Activated CD4-positive, alpha-beta T cell treated with anti-CD3 and anti-CD28 coated beads, Interleukin-2, amount 10 ng/mL, durations not matched to agents 7 days and 5 days (primary cell): ENCODE measurements at places on chromosomes 6 and 20.

DNA sequence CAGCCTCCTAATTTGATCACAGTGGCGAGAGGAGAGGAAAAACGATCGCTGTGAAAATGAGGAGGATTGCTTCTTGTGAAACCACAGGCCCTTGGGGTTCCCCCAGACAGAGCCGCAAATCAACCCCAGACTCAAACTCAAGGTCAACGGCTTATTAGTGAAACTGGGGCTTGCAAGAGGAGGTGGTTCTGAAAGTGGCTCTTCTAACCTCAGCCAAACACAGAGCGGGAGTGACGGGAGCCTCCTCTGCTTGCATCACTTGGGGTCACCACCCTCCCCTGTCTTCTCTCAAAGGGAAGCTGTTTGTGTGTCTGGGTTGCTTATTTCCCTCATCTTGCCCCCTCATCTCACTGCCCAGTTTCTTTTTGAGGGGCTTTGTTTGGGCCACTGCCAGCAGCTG lies 28.7 kb downstream of the SAYSD1 start:
- DNase-seq, result no peak

DNA sequence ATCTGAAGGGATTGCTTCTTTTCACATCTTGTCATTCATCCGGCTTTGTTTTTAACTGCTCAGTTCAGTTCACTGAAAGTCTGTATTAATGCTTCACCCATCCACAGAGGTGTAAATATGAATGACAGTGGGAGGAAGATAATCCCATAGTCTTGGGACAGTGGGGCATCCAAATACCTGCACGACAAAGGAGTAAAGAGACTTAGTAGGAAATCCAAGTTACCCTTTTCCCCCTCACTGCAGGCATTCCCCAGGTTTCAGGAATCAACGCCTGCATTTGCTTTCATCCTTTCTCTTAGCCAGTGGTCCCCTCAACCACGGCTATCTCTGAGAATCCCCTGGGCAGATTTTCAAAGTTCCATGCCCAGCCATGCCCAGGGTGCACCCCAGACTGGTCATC lies 110.2 kb downstream of the MYLK4 start:
- no peak for DNase-seq

- DNase-seq, result no peak
Observed at GRCh38 chr6:89347825-89348224, 4.7 kb downstream of the UBE2J1 start.

DNA sequence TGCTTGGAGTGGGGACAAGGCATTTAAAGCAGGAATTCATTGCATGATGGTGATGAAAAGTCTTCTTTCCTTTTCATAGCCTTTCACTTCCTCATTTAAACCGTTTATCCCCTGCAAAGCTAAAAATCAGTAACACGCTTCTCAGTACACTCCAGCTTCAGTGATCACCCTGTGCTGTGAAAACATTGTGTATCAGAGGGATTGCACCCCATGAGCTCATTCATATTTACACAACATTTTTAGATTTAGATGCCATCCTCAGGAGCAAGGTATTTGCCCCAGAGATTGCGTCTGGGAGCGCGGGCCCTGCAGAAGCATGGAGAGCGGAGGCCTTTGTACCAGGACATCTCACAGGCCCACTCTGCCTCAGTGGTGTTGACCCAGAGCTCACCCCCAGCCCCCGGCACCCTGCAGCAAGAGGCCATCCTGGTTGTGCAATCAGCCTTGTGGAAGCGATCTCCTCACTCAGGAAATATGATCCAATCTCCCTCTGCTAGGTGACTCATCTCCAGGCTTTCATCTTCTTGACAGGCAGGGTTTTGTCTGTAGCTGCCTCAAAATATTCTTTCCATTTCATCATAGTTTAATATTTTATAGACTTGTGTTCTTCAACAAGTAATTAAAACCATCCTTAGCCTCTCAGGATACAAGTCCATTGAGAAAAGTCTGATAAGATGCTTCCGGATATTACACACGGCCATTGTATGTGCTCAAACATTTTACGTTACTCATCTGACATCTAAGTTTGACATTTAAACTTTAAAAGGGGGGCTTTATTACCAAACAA lies 38.9 kb upstream of the THBS2 start:
- DNase-seq, result no peak
